Inflammatory macrophage (primary cell): ENCODE measurements at places on chromosomes 7 and 10.

DNA sequence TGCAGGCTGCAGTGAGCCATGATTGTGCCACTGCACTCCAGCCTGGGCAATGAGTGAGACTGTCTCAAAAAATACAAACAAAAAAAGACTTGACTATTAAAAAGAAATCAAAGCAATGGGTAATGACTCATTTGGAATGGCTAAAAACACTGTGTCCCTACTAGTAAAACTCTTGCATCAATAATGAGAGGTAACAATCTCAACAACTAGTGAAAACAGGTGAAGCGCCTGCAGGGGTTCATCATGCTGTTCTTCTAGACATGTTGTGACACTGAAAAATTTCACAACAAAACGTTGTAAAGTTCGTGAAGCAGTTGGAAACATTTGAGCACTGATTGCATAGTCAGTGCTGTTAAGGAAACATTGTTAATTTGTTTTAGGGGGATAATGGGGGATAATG lies 26.9 kb upstream of the SLC29A4 start:
- no peak for DNase-seq

DNA sequence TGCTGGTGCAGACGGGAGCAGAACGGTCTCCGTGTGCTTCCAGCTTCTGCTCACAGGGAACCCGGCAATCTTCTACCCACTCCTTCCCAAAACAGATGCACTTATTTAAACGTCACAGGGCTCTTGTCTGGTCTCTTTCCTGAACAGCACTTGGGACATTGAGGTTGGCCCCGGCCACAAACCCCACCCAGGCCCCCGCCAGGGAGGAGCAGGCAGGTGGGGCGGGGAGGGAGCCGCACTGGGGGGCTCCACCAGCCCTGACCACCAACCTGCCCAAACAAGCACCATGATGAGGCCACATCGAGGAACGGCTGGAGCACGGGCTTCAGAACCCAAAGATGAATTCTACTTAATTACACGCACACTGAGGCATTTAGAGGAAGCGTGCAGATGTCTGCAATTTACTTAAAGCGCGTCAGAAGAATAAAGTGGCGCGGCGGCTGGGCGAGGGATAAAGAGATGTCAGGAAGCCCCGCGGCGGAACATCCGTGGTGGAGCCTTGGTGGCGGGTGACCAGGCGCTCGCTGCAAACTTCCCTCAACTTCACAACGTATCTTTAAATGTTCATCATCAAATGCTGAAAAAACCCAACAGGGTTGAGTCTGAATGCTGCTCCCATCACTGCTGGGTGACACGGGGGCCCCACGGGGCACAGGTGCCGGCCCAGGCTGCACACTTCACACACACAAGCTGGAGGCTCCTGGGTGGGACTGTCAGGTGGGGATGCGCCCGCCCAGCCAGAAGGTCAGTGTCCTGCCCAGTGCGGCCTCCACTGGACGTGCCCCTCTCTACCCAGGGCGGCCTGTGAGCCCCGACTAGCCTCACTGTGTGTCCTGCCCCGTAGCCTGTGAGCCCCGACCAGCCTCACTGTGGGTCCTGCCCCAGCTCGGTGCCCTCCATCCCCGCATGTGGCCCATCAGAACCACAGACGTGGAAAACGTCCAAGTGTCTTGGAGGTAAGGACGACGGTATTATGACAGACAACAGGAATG lies 279.2 kb downstream of the MAD1L1 start:
- no peak for DNase-seq

- DNase-seq = no peak
Observed at GRCh38 chr7:80288175-80289122, 153.8 kb downstream of the GNAI1 start.

DNA sequence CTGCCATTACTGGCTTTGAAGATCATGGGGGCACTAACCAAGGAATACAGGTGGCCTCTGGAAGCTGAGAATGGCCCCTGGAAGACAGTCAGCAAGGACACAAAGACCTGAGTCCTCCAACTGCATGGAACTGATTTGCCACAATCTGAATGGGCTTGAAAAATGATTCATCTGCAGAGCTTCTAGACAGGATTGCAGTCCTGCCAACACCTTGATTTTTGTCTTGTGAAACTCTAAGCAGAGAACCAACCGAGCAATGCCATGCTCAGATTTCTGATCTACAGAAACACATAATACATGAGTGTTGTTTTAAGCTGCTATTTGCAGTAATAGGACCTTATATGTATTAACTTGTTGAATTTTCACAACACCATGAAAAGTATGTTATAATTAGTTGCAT lies 66.1 kb upstream of the SLC13A1 start:
- DNase-seq = no peak

- DNase-seq = no peak
Observed at GRCh38 chr10:88982366-88982765, 8.2 kb upstream of the FAS start.

- DNase-seq = no peak
Observed at GRCh38 chr7:12911053-12911452, 223.6 kb downstream of the ARL4A start.

GRCh38 chr7:35801392-35802101 lies 690 bp downstream of the SEPTIN7 start:
- peak; percentile 65 for DNase-seq
